SW 1271 (cell line): ENCODE measurements at places on chromosomes 6 and 20.

GRCh38 chr20:37893566-37894241 is 9.2 kb upstream of the VSTM2L start:
- DNase-seq, result no peak

GRCh38 chr6:160138839-160139419 is 17.3 kb downstream of the SLC22A1 start:
- DNase-seq, result no peak

GRCh38 chr6:11552442-11552841 is 14.9 kb downstream of the TMEM170B start:
- DNase-seq, result no peak

GRCh38 chr6:37092923-37093727 is 76.8 kb upstream of the PIM1 start:
- DNase-seq, result no peak

GRCh38 chr6:139846538-139847456 is 472.3 kb upstream of the CITED2 start:
- no peak for DNase-seq

- DNase-seq, result no peak
Observed at GRCh38 chr20:40280616-40281015, 408.4 kb downstream of the MAFB start.

DNA sequence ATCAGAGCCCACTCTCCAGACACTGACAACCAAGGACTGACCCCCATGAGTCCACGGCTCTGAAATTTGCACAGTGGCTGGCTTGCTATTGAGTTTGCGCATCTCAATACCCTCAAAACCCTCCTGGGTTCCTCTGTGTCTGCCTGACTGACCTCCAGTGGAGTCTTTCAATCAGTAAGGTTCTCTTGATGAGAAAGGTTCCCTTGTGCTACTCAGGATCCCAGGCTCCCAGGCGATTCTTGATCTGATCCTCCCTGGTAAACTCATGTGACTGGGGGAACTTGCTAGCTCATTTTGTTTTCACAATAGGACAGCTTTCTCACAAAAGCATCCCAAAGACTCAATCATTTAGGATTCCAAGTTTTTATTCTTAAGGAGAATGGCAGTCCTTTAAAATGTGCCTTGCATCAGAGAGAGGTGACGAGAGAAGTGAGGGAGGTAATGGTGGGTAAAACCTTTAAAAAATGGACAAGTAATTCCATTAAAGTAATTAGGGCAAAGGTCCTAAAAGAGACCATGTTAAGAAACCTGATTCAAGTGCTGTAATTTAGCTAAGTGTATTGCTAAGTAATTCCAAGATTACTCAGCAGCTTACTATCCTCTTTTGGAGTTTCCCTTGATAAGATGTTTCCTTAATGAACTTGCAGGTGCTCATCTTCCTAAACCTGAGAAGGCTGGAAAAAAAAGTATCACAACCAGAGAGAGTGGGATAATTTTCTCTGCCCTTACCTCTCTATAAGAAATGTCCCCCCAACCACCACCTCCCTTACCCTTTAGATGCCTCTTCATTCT is 304.7 kb upstream of the SGK1 start:
- DNase-seq, result no peak

GRCh38 chr6:22636452-22636851 is 67.1 kb downstream of the HDGFL1 start:
- no peak for DNase-seq

- DNase-seq, result no peak
Observed at GRCh38 chr20:2227861-2228260, 67.9 kb upstream of the TGM3 start.

DNA sequence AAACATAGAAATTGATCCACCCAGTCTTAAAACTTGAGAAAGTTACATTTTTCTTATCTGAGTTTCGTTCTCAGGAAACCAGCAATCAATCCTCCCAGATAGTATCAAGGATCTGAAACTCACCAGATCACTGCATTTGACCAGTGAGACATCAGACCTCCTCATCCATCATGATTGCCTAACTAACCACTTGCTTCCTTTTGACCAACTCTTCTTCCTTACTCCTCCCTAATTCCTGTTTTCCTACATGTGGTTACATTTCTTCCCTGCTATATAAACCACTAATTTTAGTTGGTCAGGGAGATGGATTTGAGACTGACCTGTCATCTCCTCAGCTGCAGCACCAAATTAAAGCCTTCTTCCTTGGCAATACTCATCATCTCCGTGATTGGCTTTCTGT is 357.1 kb upstream of the POU3F2 start:
- DNase-seq, result no peak
